CD4-positive, alpha-beta T cell treated with Interleukin-1 beta for 1 hour (primary cell): ENCODE measurements at places on chromosomes 2 and 18.

DNA sequence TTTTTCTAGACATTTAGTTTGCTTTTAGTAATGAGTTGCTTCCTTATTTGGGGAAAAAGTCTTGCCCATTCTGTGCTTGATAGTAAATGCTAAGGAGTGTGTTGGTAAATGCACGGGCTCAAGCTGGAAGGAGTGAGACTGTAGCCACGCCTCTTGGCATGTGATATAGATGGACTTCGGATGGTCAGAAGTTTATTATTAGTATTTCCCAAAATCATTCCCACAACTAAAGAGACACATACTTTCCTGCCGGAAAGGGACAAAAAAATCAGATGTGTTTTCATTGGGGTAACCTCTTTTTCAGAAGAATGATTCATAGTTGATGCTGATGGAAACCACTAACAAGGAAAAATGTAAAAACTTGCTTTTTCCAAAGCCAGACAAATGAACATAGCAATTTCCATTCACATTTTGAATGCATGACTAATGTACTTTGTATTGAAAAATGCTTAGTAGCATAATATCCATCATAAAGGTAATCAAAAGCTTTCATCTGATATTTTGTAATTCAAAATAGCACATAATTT is 133.2 kb downstream of the ZNF532 start:
- no peak for DNase-seq

- DNase-seq: no peak
Measured at GRCh38 chr2:26853751-26854150, 5.8 kb downstream of the DPYSL5 start.

DNA sequence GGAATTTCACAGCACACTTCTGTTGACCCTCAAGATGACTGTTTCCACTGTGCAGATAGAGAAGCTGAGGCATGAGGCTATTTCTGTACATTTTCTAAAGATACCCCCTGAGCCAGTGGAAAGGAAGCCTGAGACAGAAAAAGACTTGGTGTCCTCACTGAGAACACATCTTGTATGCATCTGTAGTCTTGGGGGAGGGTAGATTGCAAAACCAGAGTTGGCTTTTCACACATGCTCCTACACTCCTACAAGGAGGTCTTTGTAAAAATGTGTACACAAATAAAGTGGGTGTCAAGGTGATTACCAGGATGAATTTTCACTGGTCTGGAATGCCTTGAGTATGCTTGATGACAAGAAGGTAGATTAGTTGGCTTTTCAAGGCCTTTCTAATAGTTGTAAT is 98.0 kb downstream of the KCTD18 start:
- no peak for DNase-seq

- no peak for DNase-seq
Measured at GRCh38 chr18:12159446-12159845, 65.8 kb downstream of the ANKRD62 start.

DNA sequence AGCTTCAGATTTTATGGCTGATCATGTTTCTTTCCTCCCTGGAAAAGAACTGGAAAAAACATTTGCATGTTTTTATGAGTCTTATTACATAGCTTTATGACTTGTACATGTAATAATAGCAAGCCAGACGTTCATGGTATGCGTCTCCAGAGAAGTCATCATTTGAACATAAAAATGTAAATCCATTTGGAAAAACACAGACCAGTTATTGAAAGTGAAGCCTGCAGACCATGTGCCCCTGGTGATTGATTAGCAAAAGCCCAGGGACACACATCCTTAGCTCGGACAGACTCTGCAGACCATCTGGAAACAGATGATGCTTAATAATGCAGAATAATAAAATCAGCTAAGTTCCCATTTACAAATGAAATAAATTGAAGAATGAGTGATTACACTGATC is 283.1 kb downstream of the TDRD15 start:
- no peak for DNase-seq

GRCh38 chr2:208017721-208018120 is 7.6 kb downstream of the PLEKHM3 start:
- DNase-seq: no peak

- no peak for DNase-seq
Measured at GRCh38 chr18:13495961-13496360, 230.4 kb downstream of the FAM210A start.

GRCh38 chr18:74724186-74724585 is 126.5 kb downstream of the ZNF407 start:
- no peak for DNase-seq
